ENCODE measurements at places on chromosomes 6 and 20.

DNA sequence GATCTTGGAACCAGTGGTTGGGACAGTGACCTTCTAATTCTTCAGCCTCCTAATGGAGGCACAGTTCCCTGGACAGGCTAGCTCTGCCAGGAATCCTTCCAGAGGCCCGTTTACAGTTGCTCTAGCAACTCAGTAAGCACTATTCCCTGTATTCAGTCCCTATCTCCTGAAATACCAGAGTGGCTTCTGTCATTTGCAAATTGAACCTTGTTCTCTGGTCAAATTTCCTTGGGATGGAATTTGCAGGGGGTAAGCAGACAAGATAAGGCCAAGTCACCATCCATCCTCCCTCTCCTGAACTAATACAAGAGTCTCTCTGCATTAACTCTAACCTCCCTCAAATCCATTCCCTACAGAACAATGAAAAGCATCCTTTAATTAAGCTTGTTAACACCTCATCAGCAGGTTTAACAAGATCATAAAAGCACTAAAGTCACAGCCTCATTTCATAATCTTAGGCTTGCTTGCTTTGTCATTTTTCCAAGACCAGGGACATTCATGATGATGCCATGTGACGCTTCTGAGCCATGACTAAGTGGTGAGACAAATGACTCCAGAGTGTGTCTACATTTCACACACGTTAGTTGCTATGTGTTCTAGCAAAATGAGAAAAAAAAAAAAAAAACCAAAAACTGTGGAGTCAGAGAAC lies 37.1 kb downstream of the SLC22A23 start:
- no peak for DNase-seq

DNA sequence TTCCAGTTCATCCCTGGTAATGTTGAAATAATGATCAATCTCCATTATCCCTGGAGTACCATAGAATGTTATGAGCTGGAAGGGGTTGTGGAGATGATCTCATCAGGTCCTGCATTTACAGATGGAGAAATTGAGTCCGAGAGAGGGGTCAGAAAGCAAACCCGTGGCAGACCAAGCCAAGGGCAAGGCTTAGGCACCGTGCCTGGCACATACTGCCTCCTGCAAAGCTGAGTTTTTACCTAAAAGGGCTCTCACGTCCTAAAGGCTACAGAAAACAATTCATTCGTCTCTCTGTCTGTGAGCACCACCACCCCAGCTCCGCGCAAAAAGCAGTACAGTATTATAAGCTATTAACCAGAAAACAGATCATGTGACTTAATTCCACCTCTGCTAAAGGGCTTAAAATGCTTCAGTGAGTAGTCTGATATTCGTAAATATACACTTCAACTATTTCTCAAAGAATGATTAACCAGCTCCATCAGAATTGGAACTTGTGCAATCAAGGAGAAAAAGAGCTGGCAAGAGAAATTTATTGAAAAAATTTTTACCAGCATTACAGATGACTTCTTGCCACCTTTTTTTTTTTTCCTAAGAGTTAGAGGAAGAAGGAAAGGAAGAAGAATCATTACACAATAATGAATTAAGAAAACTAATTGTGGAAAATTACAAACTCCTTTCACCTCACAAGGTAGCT lies 3.4 kb upstream of the PARD6B start:
- DNase-seq = no peak

- no peak for DNase-seq
Observed at GRCh38 chr20:50813101-50813643, 18.3 kb downstream of the BCAS4 start.

DNA sequence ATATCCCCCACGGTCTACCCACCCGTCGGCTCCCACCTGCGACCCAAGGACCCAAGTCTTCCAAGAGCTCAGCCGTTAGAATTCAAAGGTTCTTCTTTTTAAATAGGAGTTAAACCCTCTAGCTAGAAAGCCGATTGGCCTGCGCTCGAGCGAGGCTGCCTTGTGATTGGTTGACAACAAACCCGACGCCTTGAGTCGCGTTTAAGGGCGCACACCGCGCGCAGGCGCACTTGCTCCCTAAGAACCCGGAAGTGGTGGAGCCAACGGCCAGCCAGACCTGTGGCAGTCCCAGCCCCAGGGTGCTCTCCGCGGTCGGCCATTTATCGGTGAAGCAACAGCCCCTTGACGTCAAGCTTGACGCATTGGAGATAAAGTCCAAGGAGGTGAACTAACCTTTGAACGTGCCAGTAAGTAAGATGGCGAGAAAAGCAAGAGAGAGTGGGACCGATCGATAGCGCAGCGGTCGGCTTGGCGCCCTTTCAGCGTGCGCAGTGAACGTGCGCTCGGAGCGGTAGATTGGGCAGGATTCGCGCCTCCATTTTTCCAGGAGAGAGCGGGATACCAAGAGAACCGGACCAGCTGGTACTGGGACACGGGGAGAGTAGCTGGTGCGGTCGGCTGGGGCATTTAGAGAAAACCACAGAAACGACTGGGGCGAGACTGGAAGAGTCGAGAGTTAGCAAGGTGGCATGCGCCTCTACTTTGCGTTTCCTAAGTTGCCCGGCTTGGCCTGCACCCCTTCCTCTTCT lies at the start of the genes AURKA and CSTF1:
Gene AURKA (minus strand): TSS at position 84 of the 749 bp plus-strand sequence. CDS start 4,018 bp downstream, outside the sequence.
Gene CSTF1 (plus strand): TSS at position 514 of the 749 bp plus-strand sequence. CDS start 2,908 bp downstream, outside the sequence.
- DNase-seq = peak; percentile 99

DNA sequence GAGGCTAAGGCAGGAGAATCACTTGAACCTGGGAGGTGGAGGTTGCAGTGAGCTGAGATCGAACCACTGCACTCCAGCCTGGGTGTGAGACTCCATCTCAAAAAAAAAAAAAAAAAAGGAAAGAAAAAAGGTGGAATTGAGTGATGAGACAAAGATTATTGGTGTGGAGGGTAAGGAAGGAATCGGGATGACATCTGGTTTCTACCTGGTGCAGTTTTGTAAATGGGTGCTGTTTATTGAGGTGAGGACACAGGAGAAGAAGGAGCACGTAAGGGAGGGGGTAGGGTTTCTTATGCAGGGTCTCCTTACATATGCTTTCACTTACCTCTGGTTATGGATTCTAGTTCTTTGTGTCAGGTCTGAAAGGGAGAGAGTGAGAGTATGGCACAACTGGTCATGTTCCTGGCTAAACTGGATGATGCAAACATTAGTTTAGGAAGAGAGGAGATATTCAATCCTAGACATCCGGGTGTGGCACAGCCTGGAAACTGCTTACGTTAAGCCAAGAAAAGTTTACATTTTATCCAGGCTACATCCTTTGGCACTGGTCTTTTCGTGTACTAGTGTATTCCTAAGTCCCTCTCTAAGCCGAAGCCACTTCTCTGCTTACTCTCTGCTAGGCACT lies 5.4 kb downstream of the RALY start:
- DNase-seq = no peak

- DNase-seq = no peak
Observed at GRCh38 chr6:121434037-121434770, 1.2 kb upstream of the GJA1 start.

DNA sequence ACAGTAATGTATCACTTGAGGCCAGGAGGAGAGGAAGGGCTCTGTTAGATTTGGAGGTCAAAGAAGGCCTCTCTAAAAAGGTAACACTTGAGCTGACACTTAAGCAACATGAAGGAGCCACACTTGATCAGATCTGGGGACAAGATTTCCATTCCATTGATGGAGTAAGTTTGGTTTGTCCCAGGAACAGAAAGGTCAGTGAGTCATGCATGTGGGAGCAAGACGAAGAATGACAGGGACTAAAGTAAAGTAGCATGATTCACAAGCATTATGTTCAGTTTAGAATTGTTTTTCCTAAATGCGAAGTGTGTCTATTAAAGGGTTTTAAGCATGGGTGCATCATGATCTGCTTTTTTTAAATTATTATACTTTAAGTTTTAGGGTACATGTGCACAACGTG lies 47.4 kb downstream of the COL21A1 start:
- no peak for DNase-seq

GRCh38 chr20:44448753-44449546 lies 26.7 kb upstream of the TTPAL start:
- DNase-seq = no peak

DNA sequence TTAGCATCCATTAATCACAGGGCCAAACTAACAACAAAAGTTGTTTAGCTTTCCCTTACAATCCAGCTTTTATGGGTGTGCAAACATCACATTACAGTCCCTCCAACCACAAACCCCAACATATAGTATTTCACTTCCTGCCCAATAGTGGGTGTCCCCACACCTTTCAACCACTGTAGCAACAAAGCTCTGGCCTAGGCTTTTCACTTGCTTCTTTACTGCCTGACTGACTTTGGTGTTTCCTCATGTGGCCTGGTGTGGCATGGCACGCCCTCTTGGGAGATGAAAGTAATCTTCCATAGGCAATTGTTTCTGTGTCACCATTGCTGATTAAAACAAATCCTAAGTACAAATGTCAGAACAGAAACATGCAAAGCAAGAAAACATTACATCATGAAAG lies 46.3 kb downstream of the MCM8 start:
- DNase-seq = no peak

GRCh38 chr6:30160785-30161531 lies at the start of gene TRIM10:
Gene TRIM10 (minus strand): TSS chr6:30161211. CDS start chr6:30160858, 353 bp downstream.
- DNase-seq = no peak

GRCh38 chr6:163460307-163460782 lies 45.8 kb downstream of the QKI start:
- no peak for DNase-seq

DNA sequence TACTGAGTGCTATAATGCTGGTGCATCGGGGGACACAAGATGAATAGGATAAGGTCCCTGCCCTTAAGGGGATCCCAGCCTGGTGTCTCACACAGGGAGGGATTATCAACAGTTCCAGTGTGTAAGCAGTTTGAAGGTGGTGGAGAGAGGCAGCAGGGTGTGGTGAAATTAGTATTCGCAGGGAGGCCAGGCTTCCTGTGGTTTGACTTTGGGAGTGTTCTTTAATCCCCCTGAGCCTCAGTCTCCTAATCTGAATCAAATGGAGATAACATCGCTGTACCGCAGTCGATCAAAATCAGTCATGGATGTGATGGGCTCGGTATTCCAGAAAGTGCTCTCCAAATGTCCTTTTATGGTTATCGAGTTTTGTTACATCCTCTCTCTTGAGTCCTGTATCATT lies 288.1 kb upstream of the SUPT3H start:
- DNase-seq = no peak

DNA sequence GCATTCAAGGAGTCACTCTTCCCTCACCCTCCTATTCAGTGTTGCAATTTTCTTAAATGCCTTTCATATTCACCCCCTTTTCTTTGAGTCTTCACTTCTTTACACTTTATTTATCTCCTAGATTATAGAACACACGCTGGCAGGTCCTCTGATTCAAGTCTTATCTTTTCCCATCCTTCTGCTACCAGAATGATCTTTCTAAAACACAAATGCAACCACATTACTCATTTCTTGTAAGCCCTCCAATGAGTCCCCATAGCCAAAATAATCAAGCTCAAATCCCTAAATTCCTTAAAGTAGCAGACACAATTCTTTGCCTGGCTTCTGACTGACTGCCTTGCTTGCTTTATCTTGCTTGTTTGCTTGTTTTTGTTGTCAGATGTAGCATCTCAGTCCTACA lies 920.0 kb downstream of the TFAP2A start:
- DNase-seq = no peak

GRCh38 chr6:43268782-43269272 lies 25.5 kb downstream of the TTBK1 start:
- peak; percentile 21 for DNase-seq

GRCh38 chr20:32465092-32465900 lies 107.2 kb downstream of the ASXL1 start:
- no peak for DNase-seq

GRCh38 chr6:145047891-145048290 lies 687.4 kb downstream of the EPM2A start:
- DNase-seq = no peak

- DNase-seq = no peak
Observed at GRCh38 chr6:107682721-107683120, 141.4 kb downstream of the SCML4 start.

DNA sequence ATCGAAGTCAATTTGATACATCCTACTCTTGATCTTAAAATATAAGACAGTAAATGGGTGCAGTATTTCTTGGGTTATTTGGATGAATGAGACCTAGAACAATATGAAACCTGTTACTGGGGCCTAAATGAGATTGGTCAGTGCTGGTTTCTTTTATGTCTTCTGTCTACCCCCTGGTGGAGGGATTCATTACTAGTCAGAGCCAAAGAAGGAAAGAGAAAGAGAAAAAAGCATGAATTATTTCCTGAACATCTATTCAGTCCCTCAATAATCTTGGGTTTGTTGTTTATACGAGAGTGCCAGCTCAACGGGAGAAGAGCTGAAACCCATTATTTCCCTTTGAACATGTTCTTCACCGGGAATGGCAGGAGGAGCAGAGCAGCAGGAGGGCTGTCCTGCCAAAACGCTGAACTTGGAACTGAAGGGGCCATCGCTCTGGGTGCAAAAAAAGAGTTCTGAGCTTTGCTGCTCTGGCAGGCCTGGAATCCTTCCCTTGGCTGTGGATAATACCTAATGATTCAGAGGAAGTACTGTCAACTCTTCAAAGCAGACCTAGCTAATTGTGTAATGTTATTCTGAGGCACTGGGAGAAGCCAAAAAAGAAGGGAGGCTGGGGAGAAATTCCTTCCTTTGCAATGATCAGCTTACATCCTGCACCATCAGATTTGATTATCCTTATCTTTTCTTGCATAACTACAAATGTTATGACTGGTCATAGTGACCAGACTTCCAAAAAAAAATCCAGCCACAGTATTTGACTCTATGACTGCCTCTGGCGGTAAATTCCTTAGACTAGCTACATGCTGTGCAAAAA lies 72.0 kb downstream of the BLOC1S5 start:
- no peak for DNase-seq
